ENCODE measurements at places on chromosomes 5 and 9.

- DNase-seq = no peak
Observed at GRCh38 chr5:34707451-34708107, 51.5 kb downstream of the RAI14 start.

DNA sequence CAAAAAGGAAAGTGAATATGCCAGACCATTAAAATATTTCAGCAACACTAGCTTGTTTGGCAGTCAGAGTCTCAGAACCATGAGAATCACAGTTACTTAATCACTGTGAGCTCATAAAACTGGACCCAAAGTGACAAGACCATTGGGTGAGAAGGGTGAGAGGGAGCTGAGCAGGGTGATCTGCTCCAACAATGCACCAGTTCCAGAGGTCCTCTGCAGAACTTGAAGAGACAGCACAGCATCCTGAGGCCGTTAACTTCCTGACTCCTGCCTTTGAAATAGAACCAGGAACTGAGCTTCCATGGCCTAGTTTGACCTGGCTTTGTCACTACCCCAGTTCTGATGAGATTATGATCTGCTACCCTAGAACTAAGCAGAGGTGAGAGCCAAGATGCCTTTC lies 57.4 kb downstream of the NFIB start:
- DNase-seq = no peak

DNA sequence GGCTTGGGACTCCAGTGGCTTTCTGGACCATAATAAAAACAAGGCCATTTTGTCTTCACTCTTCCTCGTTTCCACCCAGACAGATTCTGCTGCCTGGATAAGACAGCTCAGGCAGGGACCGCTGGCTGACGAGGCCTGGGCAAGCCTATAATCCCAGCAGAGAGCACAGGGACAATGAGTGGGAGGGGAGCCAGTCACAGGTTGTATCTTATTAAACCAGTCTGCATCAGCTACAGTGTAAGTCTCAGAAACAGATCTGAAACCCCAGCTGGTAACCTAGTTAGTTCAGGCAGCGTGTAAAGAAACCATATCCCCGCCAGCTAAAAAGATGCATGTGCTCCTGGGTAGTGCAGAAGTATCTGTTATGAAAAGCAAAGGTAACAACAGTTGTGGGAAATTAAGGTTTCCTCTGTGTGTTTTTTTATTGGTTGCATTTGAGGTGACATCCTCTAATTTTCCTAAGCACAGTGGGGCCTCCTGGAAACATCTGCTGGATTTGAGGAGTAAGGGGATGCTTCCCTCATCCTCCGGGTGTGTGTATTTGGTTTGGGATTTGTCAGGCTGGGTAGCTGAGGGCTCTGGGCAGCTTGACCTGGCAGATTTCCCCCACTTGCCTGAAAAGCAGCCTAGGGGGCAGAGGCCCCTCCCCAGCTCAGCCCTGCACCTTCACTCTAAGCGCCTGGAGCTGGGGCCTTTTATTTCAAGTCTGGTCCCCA lies 15.2 kb upstream of the TAL2 start:
- no peak for DNase-seq

GRCh38 chr5:176396330-176396729 lies 7.8 kb downstream of the HIGD2A start:
- DNase-seq = no peak

DNA sequence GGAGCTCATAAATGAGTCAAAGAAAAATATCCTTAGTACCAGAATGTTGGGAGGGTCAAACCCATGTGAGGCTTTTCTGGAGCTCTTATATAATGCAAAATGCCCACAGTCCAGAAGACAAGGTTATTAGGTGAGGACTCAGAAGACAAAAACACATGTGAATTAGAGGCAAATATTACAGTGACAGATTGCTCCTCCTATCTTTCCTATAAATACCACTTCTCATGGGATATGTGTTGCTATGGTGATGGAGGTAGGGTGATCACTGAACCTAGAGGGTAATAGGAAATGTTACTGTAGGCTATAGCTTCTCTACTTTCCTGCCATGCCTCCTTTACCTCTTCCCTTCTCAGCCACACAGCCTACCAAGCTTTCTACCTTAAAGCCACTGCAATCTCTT lies 264.6 kb downstream of the SEC61B start:
- no peak for DNase-seq

GRCh38 chr9:128771094-128771721 lies 519 bp downstream of the ZER1 start:
- no peak for DNase-seq

DNA sequence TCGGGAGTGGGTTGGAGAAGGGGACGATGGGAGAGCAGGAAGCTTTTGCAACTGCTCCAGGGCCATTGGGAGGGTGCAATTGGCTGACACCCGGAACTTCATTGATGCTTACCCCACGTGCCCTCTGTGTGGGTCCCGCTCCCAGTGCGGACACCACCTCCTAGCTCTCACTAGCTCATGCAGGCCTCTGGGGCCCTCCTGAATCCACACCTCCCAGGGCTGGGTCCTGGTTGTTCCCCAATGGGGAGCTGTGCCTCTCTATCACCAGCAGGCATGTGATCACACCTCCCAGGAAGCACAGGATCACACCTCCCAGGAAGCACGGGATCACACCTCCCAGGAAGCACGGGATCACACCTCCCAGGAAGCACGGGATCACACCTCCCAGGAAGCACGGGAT lies 32.1 kb upstream of the FCN2 start:
- no peak for DNase-seq

DNA sequence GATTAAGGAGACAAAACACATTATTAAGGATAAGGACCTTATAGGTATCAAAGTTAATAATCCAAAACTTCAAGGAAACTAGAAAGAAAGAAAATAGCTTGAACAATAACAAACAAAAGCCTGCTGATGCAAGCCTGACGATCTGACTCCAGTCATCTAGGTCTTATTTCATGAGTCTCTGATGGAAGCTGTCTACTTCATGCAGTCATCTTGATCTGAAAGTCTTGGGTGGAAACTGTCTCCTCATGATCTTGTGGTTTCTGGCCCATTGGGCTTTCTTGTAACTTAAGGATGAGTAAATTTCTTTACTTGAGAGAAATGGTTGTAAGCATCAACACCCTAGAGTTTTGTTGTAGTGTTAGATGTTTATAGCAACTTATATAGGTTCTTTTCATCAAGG lies 20.6 kb upstream of the PSIP1 start:
- DNase-seq = no peak

DNA sequence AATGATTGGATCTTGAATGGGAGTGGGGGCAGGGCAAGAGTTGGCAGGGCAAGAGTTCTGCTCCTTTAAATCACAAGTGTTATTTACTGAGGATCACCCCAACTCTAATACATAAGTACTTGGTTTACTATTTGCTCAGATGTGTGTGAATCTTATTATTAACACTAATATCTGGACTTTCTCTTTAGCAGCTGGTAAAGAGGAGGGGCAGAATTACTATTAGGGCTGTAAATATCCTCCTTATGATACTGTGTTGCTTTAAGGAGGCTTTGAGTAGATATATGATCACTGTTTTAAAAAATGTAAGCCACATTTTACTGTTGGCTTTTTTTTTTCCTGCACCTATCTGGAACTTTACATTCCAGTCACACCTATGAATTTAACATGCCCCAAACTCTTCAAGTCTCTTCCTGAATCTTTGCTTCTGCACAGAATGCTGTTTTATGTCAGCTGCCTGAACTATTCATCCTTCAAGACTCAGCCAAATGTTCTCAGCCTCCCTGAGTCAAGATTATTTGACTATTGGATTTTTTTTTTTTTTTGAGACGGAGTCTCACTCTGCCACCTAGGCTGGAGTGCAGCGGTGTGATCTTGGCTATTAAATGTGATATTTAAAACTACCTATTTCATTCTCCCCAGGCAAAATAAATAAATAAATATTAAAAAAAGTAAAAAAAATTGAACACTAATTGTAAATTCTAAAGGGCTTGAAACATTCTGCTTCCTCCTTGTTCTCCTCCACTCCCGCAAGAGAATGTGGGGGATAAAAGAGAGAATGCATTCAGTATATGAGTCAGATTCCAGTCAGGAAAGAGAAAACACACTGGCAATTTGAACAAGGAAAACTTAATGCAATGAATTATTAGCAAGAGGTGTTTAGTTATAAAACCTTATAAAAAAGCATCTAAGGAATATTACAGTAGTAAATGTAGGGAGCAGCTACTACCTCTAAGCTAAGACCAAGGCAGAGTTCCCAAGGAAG lies 99.3 kb downstream of the FOCAD start:
- no peak for DNase-seq

DNA sequence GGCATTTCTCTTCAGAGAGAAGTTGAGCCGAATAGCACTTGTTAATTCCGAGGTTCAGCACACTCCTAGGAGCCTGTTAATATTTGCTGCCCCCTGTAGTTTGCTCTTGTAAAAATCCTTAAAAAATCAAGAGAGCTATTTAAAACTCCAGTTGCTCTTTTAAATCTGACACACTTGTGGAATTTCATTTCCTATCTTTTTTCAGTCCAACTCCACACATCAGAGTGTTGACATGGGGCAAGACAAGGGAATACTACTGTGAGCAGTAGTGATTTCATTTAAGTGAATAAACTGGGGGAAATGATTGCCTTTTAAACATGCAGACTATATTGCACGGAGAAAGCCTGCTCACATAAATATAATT lies 1096.3 kb upstream of the DMAC1 start:
- no peak for DNase-seq

DNA sequence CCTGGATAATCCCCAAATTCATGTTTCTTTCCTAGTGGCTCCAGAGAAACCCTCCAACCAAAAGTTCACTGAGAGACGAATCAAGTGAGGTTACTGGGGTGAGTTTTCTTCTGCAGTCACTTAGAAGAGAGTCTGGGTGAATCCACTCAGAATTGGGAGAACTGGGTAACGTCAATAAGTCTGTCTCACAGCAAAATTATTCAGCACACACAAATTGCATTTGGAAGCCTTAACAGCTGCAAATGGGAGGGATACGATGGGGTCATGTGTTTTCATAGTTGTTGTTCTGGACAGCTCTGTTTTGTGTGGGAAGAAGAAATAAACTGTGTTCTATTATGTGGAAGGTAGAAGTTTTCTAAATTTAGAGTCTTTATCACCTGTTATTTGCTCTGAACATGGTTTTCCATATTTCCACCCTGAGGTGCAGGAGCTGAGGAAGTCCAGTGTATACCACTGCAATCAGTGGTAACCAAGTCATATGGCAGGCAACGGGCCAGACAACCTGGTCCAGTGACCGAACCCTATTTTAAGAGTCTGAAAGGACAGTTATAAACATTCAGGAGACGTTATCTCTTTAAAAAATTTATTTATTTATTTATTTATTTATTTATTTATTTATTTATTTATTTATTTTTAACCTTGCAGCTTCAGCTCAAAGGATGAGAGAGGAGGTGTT lies 21.9 kb downstream of the MARCHF3 start:
- DNase-seq = no peak

- no peak for DNase-seq
Observed at GRCh38 chr5:104890767-104891166, 1328.2 kb upstream of the NUDT12 start.

GRCh38 chr9:5425006-5425628 lies 12.6 kb downstream of the PLGRKT start:
- DNase-seq = no peak

GRCh38 chr5:108054349-108054748 lies 327.5 kb downstream of the FBXL17 start:
- DNase-seq = no peak

Measured in right forelimb (tissue), 1 donor.